Daoy (cell line): ENCODE measurements at places on chromosomes 16 and 17. TPM values are rescaled to one million over a fixed set of nuclear protein-coding genes. Genes with fewer than 3 reads are reported as not detected.

DNA sequence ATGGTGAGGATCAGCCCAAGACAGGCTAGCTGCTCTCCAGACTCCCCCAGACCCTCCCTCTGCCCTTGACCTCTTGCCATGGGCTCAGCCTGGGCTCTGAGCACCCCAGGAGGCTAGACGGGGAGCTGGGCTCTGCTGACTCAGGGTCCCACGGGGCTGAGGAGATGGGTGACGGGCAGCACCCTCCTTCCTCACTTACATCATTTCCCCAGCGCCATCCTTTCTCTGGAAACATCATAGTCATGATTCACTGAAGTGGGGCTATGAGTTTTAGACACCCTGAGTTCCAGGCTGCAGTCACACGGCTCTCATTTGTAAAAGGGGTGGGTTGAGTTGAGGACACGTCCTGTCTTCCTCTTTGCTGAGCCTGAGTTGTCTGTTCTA, 3.0 kb upstream of the ITGAX start:
- DNase-seq: peak; percentile 18

DNA sequence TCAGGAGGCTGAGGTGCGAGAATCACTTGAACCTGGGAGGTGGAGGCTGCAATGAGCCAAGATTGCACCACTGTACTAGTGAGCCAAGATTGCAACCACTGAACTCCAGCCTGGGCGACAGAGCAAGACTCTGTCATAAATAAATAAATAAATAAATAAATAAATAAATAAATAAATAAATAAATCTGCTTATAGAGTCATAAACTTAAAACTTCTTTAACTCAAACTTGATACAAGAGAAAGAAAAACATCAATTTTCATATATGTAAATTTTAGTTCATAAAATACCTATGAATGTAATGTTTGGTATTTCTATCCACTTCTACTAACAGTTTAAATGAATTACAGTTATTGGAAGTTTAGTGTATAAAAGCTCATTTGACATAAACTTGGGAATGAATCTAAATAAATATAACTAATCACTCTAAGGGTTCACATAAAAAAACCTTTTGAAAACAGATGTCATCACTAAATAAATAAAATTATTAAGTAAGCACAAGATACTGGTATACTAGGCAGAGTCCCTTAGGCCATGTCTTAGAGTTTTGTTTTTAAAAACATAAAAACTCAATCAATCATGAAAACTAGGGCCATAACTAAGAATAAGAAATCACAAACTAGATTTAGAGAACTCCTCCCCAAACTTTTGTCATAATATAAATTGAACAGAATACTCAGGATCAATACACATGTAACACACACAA, 54.1 kb downstream of the SMURF2 start:
- DNase-seq: no peak

- DNase-seq: no peak
Observed at GRCh38 chr16:87706278-87707000, 59.3 kb downstream of the KLHDC4 start.

DNA sequence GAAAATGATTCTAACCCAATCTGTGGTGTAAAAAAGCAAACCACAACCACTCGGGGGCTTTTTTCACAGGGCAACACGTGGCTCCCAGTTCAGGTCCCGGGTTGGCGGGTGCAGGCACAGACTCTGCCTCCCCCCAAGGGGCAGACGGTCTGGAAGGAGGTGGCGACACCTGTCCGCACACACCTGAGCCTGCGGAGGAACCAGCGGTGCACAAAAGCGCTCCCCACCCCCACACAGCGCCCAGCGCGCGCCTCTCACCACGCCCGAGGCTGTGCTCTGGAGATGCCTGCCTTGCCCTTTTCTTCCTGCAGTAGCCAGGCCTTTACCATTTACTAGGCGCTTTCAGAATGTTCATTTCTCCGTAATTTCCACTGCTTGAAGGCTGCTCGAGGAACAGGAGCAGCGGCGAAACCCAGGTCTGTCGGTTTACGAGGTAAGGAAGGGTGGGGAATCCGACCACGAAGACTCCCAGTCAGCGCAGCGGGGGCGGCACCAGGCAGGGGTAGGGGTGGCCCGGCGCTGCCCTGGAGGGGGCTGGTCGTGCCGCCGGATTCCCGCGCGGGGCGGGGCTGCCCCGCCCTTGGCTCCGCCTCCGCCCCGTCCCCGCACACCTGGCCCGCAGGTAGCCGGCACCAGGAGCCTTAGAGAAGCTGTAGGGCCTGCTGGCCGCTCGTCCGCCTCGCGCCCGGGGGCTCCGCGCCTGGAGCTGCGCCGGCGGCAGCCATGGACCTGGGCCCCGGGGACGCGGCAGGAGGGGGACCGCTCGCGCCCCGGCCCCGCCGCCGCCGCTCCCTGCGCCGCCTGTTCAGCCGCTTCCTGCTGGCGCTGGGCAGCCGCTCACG, at the start of gene USP43:
Gene USP43 (plus strand): TSS at position 608 of the 842 bp plus-strand sequence. CDS start 116 bp downstream, at position 724.
- DNase-seq: peak; percentile 61

GRCh38 chr16:57791893-57792461, 10.3 kb downstream of the KIFC3 start:
- no peak for DNase-seq

GRCh38 chr17:30997842-30998241, 27.0 kb downstream of the RNF135 start:
- DNase-seq: no peak

DNA sequence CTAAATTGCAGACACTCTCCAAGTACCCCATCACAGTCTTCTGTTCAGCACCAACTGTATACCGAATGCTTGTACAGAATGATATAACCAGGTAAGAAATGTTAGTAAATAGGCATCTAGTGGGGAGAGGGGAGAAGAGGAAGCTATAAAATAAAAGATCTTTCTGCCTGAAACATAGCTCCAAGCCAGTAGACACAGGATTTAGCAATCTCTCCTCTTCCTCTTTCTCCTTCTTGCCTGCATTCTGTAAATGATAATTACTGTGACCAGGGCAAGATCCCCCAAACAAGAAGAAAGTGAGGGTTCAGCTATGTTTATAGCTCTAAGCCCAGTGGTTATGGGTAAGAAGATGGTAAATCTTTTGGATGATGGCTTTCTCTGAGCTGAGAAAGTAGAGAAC, 17.9 kb downstream of the ACSM3 start:
- DNase-seq: no peak

DNA sequence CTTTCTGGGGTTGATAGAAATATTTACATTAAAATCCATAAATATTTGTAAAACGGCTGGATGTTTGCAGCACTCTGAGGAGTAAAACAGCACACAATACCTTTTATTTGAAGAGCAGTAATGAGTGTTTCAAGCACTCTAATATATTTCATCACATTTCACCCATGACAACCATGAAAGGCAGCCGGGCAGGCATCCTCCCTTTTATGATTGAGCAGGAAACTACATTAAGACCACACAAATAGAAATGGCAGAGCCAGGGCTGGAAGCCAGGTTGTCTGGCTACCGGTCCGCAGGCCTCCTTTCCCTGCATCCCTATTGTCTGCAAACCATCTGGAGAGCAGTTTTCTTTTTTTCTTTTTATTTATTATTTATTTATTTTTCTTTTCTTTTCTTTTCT, 23.1 kb upstream of the GPRC5C start:
- DNase-seq: no peak

GRCh38 chr16:576823-577201, 7.0 kb downstream of the PIGQ start:
- no peak for DNase-seq

- DNase-seq: no peak
Observed at GRCh38 chr17:57537524-57538410, 207.3 kb downstream of the CCDC182 start.

- no peak for DNase-seq
Observed at GRCh38 chr17:45270828-45271418, 9.0 kb upstream of the SPATA32 start.

- DNase-seq: no peak
Observed at GRCh38 chr16:83220066-83220465, 587.7 kb upstream of the HSBP1 start.

GRCh38 chr16:86906623-86907022, 328.3 kb downstream of the FOXL1 start:
- DNase-seq: no peak

- no peak for DNase-seq
Observed at GRCh38 chr17:40822132-40822812, at the start of gene KRT10. TSS of gene KRT10 (minus strand) at chr17:40822614. CDS start at chr17:40822585, 29 bp downstream.

CDRT15L2 gene
- total RNA-seq: not detected in 2 replicates

GRCh38 chr17:82751171-82751570, 694 bp upstream of the TBCD start:
- no peak for DNase-seq

GRCh38 chr16:86723689-86724088, 145.3 kb downstream of the FOXL1 start:
- DNase-seq: no peak

- DNase-seq: no peak
Observed at GRCh38 chr17:51711581-51711980, 446.9 kb downstream of the CA10 start.

- DNase-seq: peak; percentile 44
Observed at GRCh38 chr17:9240659-9241370, 219.5 kb downstream of the NTN1 start.

EVPLL gene
- total RNA-seq: not detected in 2 replicates

DNA sequence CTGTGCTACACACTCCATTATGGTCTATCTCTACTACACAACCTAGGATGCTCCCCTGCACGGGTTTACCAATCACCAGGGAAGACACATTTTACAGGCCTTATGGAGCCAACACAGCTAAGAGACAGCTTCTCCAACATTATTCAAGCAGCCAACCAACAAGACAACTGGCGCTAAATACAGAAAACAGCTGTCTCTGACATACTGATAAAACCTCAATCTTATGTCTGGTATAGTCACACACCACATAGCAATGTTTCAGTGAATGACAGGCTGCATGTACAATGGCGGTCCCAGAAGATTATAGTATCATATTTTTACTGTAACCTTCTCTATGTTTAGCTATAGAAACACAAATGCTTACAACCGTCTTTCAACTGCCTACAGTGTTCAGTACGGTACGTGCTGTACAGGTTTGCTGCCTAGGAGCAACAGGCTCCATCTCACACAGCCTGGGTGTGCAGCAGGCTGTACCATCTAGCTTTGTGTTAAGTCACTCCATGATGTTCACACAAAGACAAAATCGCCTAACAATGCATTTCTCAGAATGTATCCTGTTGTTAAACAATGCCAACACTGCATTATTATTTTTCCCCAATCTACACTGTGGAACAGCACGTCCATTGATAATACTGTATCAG, 10.9 kb downstream of the USP22 start:
- no peak for DNase-seq

NPIPB2 gene
- not detected in 2 replicates for total RNA-seq

DNA sequence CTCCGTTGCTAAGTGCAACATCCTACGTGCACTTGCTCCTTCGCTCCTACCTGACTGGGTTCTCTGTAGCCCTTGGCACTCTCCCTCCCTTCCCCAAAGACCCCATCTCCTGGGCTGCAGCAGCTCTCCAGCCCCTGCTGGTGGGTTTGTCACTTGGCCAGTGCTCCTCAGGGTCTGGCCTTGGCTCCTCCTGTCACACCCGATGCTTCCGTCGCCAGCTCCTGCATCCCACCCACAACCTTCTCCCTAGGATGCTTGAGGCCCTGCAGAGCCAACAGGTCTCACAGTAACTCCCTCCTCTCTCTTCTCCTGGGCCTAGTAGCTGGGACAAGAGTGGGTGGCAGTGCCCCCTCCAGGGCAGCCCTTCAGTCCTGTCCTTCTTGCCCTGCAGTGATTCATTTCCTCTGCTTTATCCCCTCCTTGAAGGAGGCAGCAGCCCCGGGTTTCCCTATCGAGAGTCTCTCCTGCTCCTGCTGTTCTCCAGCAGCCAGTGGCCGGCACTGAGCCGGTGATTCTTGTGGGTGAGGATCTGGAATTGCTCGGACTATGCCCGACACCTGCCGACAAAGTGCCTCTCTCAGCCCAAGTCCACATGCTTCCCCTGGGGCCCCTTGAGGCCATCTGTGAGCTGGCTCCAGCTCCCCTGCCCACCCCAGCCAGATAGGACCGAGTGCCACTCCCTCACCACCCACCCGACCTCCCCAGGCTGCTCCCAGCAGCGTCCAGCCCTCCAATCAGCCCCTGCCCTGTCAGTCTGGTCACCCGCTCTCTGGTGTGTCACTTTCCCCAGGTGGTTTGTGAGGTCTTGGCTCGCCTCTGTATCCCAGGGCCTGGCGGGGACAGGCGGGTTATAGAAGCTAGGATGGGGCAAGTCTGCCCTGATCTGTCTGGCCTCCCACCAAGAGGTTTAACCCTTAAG, 3.8 kb downstream of the LITAFD start:
- peak; percentile 55 for DNase-seq

DNA sequence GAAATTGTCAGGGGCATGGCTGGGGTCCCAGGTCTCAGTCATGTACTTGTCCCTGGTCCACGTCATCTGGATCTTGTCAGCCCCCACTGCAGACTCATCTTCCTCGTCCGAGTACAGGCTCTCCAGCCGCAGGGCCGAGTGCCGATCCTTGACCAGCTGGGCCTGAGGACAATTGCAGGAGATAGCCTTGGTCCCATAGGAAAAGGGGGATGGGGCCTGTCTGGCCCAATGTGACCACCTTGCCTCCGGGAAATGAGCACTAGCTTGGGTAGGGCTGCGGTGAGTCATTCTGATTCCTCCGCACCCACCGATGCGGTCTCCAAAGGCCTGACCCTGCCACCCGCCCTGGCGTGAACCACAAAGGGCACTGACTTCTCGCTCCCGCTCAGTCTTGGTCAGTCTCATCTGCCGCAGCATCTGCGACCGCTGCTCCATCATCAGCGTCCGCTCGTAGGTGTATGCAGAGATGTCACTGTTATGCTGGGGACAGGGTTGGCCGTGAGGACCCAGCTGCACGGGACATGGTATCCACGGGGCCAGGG, 1.5 kb upstream of the LCAT start:
- no peak for DNase-seq

DNA sequence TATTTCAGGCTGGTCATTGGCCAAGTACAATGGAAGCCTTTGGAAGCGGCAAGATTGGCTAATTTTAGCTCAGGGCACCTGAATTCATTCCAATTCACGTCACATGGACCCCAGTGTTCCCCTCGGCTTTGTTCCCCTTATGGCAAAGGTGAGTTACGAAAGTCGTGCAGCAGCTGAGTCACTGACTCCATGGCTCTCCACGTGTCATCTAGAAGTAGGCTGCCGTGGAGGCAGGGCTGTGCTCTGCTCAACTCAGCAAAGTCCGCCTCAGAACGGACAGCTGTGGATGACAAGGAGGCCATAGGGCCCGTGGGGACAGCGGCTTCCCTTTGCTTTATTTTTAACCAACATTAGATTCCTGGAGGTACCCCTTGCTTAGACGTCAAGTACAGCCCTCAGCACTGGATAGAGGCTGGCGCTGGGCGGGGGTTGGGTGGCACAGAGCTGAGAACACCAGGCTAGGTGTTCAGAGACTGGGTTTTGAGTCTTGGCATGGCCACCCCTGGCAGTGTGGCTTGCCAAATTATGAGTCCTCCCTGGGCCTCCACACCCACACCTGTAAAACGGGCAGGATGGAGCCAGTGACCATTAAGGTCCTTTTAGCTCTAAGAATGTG, 23.6 kb downstream of the ADAD2 start:
- DNase-seq: no peak

- DNase-seq: no peak
Observed at GRCh38 chr16:7547736-7548135, 215.1 kb downstream of the RBFOX1 start.

CASKIN1 gene
- total RNA-seq: 0.06 TPM in 1 of 2 replicates, not detected in the other

- no peak for DNase-seq
Observed at GRCh38 chr16:69371564-69371963, 14.2 kb downstream of the TERF2 start.
